ENCODE measurements at places on chromosomes 5 and 9. TPM values are rescaled to one million over a fixed set of nuclear protein-coding genes. Genes with fewer than 3 reads are reported as not detected.
A peak's percentile ranks its signal among the peaks of the same experiment; 100 is the strongest.

DNA sequence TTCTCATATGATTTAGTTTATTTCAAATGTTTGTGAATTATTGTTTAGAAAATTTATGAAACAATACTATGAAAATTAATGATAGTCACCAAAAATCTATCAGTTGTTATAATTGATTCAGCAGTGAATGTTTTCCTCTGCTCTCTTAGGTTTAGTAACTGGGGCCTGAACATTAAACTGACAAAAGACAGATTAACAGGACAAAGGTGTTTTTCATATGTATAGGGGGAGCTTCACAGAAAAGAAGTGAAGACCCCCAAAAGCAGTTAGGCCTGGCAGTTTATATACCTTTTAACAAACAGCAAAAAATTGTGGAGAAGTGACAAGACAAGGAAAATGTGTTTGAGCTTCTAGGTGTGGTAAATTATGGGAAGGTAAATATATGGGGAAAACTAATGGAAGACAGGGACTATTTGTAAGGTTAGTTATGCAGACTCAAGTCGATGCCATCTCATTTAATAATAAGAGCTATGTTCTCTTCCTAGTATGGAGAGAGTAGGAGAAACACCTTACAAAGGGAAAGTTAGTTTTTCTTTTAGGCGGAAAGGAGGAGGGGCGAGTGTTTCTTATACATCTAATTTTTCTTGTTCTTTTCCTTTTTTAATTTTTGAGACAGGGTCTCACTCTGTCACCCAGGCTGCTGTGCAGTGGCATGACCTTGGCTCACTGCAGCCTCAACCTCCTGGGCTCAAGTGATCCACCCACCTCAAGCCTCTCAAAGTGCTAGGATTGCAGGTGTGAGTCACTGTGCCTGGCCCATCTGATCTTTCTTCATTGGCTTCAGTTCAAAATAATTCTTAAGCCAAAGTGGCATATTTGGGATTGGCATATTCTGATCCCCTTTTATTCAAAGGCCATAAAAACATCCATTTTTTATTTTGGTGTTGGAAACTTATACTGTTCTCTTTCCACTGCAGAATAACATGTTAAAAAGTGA, 77.8 kb downstream of the C9orf153 start:
- DNase-seq, result no peak

GRCh38 chr9:112771359-112772214, 21.0 kb downstream of the SNX30 start:
- DNase-seq, result no peak

GRCh38 chr5:141928051-141928450, 4.4 kb downstream of the DELE1 start:
- no peak for DNase-seq

DNA sequence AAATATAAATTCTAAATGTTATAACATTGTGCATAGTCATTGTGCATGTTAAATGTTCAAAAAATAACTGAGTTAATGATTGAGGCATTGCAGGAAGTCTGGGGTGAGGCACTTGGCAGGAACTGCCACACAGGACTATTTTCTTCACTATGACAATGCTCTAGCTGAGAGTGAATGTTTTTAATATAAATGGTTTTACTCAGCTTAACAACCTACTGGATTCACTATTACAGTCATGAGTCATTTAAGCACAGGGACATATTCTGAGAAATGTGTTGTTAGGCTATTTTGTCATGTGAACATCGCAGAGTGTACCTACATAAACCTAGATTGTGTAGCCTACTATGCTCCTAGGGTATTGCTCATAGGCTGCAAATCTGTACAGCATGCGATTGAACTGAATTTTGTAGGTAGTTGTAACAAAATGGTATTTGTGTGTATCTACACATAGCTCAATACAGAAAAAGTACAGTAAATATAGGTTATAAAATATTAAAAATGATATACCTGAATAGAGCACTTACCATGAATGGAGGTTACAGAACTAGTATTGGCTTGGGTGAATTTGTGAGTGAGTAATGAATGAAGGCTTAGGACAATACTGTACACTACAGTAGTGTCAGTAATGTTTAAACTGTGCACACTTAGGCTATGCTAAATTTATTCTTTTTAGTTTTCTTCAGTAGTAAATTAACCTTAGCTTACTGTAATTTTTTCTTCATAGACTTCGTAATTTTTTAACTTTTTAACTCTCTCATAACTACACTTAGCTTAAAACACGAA, 346.1 kb upstream of the PTGER4 start:
- no peak for DNase-seq

GRCh38 chr9:107631788-107632187, 142.2 kb upstream of the KLF4 start:
- DNase-seq, result peak; percentile 71

GRCh38 chr5:35470866-35471265, 146.8 kb upstream of the SPEF2 start:
- DNase-seq, result no peak

- DNase-seq, result no peak
These were observed 157.7 kb downstream of the SLF1 start for GRCh38 chr5:94776167-94776566.

DNA sequence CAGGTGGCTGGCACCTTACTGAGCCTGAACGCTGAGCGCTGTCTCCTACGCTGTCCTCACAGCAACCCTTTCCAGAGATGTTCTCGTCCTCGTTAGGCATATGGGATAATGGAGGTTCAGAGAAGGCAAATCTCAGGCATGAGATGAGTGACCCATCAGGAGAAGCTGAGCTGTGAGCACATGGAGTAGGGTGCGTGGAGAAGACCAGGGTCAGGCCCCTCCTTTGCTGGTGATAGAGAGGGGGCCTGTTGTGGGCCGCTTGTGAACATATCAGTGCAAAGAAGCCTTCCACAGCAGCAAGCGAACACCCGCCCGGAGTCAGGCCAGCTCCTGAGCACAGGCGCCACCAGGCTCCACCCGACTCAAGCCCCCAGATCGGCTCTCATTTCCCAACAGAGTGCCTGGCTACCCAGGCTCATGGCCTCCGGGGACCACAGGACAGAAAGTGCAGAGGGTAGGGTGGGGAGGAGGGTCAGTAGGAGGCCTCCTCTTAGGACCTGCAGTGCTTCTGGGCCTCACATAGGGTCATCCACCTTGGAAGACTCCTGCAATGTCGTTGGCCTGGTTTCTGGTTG, 15.0 kb upstream of the TIFAB start:
- no peak for DNase-seq

GRCh38 chr9:133356391-133357091, at the start of the genes SURF1 and SURF2:
Gene SURF1 (minus strand): TSS chr9:133356487. CDS start chr9:133356453, 34 bp downstream.
Gene SURF2 (plus strand): TSS chr9:133356550. CDS start chr9:133356593, 43 bp downstream.
- DNase-seq, result peak; percentile 82

GRCh38 chr9:124442379-124442778, 7.9 kb upstream of the ADGRD2 start:
- no peak for DNase-seq

- no peak for DNase-seq
These were observed 79.5 kb upstream of the FAM169A start for GRCh38 chr5:74945561-74946165.

GRCh38 chr9:118640836-118641560, 728.2 kb downstream of the BRINP1 start:
- DNase-seq, result no peak

GRCh38 chr5:171391996-171392577, 4.4 kb downstream of the NPM1 start:
- no peak for DNase-seq

DNA sequence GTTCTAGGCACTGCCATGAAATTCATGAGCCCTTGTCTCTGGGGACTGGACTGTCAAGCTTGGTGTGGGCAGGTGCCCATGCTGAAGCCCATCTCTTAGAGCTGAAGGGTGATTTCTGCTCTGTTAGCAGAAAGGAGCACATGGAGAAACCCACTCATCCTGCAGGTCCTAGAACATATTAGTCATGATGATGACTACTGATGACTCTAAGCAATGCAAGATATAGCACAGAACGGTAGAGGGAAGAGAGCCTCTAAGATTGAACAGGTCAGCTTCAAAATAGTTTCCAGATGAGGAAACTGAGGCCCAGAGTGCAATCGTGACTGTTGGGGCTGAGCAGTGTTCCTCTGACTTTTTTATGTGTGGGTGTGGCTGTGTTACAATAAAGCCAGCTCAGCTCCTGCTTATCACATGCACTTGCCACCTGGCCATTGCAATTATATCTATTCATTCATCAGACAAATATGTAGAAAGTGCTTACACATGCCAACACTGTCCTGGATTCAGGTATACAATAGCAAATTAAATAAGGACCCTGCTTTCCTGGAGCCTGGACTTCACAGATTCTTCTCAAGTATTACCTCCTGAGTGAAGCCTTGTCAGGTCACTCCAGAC, 140.2 kb upstream of the BRINP1 start:
- no peak for DNase-seq

DNA sequence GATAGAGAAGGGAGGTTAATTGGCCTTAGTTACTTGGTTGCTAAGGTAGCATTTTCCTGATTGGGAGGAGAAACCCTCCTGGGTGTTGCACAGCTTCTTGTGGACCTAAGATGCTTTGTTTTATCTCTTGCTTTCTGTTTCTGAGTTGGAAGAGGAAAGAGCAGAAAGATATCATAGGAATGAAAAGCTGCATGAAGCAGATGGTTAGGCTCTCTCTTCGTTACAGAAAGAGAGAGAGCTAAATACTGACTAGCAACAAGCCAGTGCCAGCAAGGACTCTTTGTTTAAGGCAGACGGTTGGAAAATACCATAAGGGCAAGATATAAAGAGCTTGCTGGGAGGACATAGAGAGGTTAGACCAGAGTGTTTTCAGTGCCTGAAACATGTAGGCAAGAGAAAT, 103.1 kb downstream of the ATG10 start:
- DNase-seq, result no peak

DNA sequence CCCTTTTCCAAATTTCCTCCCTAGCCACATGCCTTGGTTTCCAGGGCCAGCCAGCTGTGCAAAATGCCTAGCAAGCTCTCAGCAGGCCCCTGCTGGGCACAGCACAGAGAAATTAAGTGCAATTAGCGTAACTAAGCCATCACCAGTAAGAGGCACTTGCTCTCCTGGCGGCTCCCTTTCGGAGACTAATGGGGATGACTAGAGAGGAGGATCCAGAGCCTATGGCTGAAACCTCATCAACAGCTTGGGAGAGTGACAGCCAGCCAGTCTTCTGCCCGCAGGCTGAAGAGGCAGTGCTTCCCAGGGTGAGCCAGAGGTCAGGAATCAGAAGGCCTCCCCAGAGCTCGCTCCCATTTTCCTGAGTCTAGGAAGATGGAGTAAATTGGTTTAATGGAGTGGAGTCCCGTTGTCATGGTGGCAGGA, 108.4 kb downstream of the KCNIP1 start:
- no peak for DNase-seq

- DNase-seq, result no peak
These were observed 40.5 kb downstream of the BHMT start for GRCh38 chr5:79151942-79152671.

- peak; percentile 47 for DNase-seq
These were observed 154.2 kb upstream of the HMHB1 start for GRCh38 chr5:143657647-143658285.

DNA sequence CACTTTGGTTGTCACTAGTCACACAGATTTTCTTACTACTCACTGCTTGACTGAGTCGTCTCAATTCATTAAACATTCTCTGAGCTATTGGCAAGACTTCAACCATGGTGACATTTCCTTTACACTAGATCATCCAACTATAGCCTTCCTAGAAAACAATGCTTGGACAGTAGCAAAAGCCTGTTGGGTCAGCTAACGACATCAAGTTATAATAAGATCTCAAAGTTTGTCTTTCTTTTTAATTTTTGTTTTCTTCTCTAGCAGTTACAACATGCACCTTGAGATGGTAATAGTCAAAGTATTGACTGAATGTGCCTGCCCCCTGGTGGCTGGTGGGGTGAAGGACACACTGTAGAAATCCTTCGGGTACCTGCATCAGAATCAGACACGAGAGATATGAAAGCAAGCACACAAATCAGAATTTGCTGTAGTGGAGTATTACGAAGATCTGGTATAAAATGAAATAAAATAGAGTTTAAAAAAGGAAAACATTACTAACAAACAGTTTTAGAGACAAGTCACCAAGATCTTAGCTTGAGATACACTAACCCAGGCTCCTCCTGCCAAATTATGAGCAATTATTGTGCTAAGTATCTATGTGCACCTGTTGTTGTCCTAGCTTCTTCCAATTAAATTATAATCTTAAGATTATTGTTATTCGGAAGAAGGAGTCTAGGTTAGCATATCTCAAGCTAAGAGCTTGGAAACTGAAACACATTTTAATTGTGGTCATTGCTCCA, 81.2 kb downstream of the ARL15 start:
- peak; percentile 54 for DNase-seq

DNA sequence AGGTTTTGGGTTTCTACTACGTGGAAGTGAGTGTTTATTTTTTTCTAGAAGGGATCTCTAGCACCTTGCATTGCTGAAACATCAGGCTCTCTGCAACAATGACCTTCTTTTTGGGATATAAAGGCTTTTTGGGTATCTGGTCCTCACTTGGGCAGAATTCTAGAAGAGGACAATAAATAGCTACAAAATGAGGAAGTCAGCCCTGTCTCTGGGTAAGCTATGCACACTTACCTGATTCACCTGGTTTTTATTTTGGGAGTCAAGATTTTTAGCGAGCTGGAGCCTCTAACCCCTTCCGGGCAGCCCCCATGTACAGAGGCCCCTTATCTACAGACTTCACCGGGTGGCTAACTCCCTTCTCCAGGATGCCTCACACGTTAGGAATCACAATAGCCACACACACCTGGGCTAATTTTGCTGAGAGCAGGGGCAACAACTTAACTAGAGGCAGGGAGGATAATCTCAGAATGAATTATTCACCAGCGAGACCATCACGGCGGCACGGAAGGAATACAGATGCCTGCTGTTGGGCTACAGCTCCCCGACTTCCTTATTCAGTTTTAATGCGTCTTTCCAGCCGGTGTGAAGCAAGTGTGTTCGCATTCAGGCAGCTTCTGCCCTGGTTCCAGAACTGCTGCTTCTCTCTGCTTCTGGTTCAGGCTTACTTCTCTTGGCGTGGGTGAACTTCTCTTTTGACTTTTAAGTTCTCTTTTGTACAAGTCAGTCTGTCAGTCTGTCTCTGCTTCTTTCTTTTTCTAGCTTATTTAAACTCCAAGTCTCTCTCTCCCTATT, 341.0 kb upstream of the PANK3 start:
- no peak for DNase-seq

DNA sequence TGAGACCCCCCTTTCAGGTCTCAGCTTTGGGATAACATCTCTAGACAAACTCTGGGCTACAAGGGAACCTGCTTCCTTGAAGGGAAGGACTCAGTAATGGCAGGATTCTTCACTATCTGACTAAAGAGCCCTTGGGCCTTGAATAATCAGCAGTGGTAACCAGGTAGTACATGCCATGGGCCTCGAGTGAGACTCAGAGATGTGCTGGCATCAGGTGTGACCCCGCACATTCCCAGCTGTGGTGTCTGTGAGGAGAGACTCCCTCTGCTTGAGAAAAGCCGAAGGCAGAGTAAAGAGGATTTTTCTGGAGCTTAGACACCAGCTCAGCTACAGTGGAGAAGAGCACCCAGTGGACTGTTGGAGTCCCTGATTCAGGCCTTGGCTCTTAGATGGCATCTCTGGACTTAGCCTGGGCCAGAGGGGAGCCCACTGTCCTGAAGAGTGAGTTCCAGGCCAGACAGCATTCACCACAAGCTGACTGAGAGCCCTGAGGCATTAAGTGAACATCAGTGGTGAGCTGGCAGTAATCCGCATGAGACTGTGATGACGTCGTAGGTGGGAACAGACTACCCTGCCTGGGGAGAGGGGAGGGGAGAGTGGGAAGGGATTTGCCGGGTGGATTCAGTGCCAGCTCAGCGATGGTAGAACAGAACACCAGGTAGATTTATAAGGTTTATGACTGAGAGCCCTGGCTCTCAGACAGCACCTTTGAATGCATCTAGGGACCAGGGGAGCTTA, 5.3 kb upstream of the ZNF782 start:
- DNase-seq, result no peak

The PCDHGB6 gene
- polyA plus RNA-seq, result 7.8 TPM

The MLANA gene
- 1.6 TPM for polyA plus RNA-seq

The ASB6 gene
- 19.2 TPM for polyA plus RNA-seq

The ECSCR gene
- polyA plus RNA-seq, result 24.4 TPM

The TAS2R1 gene
- not detected for polyA plus RNA-seq

The EPB41L4A gene
- polyA plus RNA-seq, result 24.5 TPM

The RANBP17 gene
- 8.8 TPM for polyA plus RNA-seq
